AG09319 (cell line): ENCODE measurements at places on chromosomes 2 and 18.

- no peak for DNase-seq
Observed at GRCh38 chr2:85728883-85729824, 24.6 kb upstream of the ATOH8 start.

- no peak for DNase-seq
Observed at GRCh38 chr18:47383729-47384128, 132.3 kb upstream of the SKOR2 start.

DNA sequence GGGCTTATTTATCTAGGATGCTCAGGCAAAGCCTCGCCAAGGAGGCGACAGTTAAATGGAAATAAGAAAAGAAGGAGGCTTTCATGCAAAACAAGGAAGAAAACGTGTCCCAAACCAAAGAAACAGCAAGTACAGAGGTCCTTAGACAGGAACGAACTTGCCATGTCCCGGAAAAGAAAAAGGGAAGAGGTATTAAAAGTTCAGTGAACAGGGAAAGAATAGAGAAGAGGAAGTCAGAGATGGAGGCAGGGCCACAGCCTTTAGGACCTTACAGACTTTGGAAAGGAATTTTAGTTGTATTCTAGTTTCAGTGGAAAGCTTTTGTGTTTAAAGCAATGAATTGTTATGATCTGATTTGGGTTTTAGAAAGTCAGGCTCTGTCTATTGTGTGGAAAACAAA lies 22.1 kb downstream of the IKZF2 start:
- DNase-seq = no peak

DNA sequence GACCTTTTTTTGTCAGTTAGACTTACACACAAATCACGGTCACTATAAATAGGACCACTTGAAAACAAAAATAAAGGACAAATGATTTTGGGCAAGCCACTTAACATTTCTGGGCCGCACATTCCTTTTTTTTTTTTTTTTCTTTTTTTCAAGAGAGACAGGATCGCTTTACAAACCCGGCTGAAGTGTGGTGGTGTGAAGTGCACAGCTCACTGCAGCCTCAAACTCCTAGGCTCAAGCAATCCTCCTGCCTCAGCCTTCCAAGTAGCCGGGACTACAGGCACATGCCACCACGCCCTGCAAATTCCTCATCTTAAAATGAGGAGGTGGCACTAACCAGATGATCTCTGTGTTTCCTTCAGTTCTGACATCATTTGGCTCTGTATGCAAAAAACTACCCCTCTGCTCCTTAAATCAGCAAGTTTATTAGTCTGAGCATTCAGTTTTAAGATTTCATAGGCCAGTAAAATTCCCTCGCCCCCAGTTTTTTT lies 28.3 kb upstream of the MRO start:
- no peak for DNase-seq

GRCh38 chr2:226790431-226790830 lies 9.2 kb downstream of the IRS1 start:
- no peak for DNase-seq
